ENCODE measurements at places on chromosomes 5 and 9.

GRCh38 chr9:15370466-15371447 lies 51.9 kb upstream of the SNAPC3 start:
- no peak for DNase-seq

- peak; percentile 41 for DNase-seq
Observed at GRCh38 chr5:84383816-84384603, 670 bp downstream of the EDIL3 start.

DNA sequence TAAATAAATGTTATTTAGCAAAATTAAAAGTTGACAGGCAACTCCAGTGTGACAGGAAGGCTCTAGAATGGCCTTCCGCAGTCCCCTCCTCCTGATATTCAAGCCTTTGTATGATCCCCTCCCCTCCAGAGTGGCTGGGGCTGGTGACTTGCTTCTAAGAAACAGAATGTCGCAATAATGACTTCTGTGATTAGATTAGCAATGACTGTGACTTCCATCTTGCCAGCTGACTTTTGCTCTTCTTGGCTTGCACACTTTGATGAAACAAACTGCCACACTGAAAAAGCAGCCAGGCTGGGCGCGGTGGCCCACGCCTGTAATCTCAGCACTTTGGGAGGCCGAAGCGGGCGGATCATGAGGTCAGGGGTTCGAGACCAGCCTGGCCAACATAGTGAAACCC lies 106.5 kb upstream of the LARP1 start:
- DNase-seq, result no peak

GRCh38 chr5:123174916-123175481 lies 86.0 kb downstream of the PRDM6 start:
- DNase-seq, result no peak

- DNase-seq, result no peak
Observed at GRCh38 chr5:76625087-76625815, 2.0 kb upstream of the F2RL2 start.

- peak; percentile 75 for DNase-seq
Observed at GRCh38 chr5:160312134-160312959, at the start of gene CCNJL. TSS of gene CCNJL (minus strand) at chr5:160312564. CDS start at chr5:160311923, 641 bp downstream.
